ENCODE measurements at places on chromosomes 13 and 19.

DNA sequence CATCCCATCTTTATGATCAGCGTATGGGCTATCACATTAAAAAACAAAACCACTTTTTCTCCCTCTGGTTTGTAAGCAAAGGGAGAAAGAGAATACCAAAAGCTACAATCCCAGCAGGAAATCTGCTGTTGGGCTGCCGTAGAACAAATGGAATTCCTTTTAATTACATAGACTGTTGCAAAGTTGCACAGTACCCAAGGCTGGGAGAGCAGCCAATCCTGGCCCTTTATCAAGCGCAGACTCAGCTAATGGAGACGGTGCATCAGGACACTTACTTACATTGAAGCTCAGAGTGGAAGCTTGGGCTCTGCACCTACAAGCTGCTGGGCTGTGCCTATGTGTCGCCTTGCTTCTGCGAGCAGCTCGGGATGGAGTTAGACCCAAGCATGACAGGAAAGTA lies 15.2 kb downstream of the CCNA1 start:
- no peak for DNase-seq

- DNase-seq: no peak
Measured at GRCh38 chr13:106490569-106491321, 44.7 kb downstream of the EFNB2 start.

GRCh38 chr19:49442354-49442753 lies 1.0 kb upstream of the SLC17A7 start:
- DNase-seq: no peak

- DNase-seq: no peak
Measured at GRCh38 chr13:102658660-102659059, 36.2 kb downstream of the METTL21C start.

DNA sequence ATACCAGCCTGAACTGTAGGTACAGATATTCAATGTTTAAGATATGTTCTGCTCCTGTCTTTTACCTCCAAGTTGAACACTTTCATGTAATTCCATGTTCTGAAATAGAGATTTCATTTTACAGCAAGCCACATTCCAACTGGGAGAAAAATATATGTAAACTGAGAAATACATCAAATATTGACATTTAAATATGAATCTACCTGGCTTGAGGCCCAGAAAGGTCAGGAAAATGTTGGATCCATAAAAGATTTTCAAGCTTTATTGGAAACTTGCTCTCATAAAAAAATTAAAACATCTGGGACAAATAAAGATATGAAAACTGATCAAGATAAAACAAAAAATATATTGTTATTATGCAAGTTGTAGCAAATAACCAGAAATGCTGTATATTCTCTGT lies 1078.7 kb upstream of the ATXN8OS start:
- no peak for DNase-seq

DNA sequence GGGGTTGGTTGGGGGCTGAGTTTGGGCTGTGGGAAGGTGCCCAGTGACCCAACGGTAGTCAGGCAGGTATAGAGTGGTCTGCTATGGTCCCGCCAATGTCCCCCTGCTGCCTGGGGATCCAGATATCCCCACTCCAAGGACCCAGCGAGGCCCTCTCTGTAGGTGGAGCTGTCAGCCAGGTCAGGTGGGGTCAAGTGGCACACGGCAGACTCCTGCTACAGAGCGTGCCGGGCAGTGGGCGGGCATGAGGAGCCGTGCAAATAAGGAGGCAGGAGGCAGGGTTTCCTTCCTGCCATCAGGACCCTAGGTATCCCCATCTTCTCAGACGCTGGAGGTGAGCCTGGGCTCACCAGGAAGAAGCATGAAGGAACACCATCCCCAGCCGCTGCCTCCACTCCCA lies 14.9 kb downstream of the EVI5L start:
- DNase-seq: no peak

DNA sequence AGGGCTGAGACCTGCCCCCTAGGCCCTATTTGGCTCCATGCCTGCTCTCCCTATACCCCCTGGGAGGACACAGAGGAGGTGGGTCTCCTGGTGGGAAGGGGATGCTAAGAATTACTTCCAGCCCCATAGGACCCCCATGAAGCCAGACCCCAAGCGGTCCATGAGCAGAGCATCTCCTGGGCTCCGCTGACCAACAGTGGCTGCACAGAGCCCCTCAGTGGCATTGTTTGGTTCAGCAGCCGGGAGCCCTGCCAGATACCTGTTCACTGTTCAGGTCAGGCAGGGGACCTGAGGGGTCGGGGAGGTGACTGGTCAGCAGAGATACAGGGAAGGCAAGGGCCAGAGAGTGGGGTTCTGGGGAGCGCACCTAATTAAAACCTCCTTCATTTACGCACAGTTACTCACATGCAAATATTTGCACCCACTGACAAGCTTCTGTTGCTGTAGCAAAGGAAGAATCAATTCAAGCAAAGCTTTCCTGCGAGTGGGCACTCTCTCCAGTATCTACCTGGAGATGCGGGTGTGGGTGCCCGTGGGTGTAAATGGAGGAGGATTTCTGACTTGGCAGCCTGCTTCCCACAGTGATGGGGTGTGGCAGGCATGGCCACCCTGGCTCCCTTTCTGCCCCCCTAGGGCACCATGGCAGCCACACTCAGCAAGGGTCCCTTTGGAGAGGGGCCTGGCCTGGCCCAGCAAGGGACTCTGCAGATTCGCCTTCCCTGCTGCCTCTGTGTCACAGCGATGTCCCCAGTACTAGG lies 83.5 kb downstream of the CHST8 start:
- DNase-seq: no peak

GRCh38 chr19:12774588-12775555 lies at the start of gene HOOK2:
HOOK2 (minus strand) TSS chr19:12775552; CDS start chr19:12775449, 103 bp downstream.
- DNase-seq: no peak

- no peak for DNase-seq
Measured at GRCh38 chr19:2415281-2415972, 12.0 kb downstream of the TIMM13 start.

- DNase-seq: no peak
Measured at GRCh38 chr19:8097681-8098567, 45.4 kb downstream of the CCL25 start.

DNA sequence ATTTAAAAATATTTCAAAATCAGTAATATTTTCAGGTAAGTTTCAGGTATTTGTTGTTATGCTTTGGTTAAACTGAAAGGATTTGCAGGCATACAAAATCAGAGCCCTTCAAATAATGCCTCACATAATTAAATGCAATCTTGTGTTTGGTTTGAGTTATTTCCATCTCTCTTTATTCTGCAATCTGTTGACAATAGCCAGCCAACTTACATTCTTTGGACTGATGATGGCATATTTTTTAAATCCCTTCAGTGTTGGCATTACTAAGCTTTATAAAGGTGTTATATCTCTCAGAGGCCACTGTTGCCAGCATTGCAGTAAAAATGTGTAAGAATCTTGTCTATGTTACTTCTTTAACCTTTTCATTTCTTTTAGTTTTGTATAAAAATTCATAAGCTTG lies 257.2 kb upstream of the RFC3 start:
- no peak for DNase-seq

DNA sequence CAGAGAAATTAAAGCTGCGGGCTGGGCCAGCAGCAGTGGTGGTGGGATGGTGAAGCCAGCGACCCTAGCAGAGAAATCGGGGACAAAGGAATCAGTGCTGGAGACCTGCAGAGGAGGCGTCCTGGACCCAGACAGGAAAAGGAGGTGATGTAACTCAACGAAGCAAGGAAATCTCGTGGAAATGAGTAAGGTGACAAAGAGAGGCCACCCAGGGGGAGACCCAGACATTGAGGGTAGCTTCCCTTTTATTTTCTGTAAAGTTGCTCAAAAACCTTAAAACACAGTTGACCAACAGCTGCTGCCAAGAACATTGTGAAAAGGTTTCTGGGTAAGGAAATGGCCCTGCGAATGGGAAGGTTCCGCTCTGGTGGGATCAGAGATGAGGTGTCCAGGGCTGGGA lies 13.3 kb upstream of the RETN start:
- no peak for DNase-seq

- DNase-seq: no peak
Measured at GRCh38 chr13:41710771-41711170, 250.1 kb downstream of the VWA8 start.

GRCh38 chr19:8148410-8149260 lies 757 bp downstream of the FBN3 start:
- DNase-seq: no peak

GRCh38 chr13:73966331-73966730 lies 167.9 kb downstream of the KLF12 start:
- no peak for DNase-seq

DNA sequence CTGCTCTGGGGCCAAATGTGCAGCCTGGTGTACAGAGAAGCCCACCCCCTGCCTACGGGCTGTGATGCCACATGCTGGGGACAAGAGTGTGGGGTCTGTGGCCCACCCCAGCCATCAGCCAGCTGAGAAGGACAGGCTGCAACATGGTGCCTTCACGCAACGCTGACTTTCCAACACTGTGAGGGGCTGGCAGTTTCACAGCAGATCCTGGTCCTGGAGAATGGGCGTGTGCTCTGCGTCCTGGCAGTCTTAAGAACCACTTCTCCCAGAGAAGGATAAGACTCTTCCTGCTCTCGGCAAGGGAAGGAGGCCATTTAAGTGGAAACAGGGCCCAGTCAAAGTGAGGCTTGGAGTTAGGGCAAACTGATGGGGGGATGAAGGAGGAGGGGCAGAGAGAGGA lies 4.6 kb downstream of the LRRC4B start:
- DNase-seq: no peak

DNA sequence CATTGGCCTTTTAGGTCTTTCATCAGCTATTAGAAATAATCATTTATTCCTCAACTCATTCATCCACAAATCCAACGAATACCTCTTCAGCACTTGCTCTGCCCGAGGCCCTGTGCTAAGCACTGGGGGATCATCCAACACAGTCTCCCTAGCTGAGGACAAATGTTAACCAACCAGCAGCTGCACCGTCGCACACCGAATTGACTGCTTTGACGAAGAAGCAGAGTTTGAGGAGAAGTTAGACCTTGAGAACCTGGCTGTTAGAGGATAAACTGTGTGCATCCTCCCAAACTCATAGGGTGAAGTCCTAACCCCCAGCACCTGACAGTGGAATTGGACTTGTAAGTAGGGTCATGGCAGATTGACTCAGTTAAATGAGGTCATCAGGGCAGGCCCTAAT lies 170.9 kb downstream of the USP12 start:
- no peak for DNase-seq

DNA sequence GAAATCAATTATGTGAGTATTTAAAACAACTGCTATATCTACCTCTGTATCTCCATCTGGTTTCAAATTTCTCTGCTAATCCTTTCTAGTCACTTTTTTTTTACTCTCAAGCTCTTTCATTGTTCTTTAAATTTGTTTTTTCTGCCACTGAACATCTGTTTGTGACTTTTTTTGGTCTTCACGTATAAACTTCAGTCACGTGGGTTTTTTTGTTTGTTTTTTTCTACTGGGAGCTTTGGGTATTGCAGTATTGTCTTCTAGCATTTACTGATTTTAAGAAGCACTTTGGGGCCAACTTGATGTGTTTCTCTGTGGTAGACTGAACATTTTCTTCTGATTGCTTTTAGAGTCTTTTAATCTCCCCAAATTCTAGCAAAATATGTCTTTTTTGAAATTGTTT lies 262.6 kb upstream of the RXFP2 start:
- no peak for DNase-seq

GRCh38 chr19:35507561-35507960 lies 5.9 kb downstream of the DMKN start:
- DNase-seq: no peak

- DNase-seq: peak; percentile 52
Measured at GRCh38 chr13:51590971-51591627, 6.8 kb downstream of the WDFY2 start.

- no peak for DNase-seq
Measured at GRCh38 chr13:70893832-70894231, 785.6 kb upstream of the KLHL1 start.

DNA sequence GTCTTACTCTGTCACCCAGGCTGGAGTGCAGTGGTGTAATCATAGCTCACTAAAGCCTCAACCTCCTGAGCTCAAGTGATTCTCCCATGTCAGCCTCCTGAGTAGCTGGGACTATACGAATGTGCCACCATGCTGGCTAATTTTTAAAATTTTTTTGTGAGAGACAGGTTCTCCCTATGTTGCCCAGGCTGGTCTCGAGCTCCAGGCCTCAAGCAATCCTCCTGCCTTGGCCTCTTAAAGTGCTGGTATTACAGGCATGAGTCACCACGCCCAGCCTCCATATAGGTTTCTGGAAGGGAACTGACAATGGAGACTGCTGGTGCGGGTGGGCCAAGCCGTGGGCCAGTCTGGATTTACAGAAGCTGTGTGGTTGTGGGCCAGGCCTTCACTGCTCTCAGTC lies 189.2 kb downstream of the URI1 start:
- DNase-seq: no peak

DNA sequence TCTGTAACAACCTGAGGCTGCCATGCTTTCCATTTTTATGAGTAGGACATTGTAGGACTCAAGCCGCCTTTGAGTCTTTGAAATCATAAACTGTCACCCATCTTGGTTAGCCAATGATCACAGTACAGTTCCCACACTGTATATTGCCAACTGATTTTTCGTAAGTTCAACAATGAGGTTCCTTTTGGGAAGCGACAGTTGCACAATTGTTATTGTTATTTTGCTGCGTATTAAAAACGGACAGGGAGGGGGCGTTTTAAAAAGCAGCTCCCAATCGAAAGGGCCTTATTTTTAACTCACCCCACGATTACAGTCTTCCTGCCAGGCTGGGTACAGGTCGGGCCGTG lies 601 bp downstream of the SLC46A3 start:
- peak; percentile 32 for DNase-seq

- DNase-seq: no peak
Measured at GRCh38 chr13:67328895-67329294, 98.8 kb upstream of the PCDH9 start.

DNA sequence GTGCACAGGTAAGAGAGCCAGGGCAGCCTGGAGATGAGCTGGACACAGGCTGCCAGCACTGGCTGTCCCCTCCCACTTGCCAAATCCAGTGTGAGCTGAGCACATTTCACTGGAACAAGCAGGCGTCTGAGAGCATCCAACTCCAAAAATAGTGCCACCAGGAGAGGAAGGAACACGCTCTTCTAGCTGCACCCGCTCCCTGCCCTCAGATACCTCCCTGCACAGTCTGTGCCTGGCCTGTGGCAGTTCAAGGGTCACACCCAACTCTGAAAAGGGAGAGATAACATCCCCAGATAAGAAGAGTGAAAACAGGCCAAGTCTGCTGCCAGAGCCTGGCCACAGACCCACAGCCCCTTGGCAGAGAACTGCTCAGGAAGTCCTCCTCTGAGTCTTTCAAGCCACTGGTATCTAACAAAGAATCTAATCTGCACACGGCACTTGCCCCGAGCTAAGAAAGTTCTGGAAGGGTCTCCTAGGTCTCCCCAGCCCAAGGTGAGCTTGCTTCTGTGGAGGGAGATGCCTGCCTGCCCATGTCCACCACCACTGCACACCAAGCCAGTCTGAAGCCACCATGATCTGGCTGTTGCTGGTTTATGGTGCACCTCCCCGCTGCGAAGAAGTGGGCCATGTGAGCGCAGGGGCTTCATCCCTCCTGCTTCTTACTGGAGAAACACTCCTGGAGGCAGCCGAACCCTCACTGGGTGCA lies 14.7 kb downstream of the ELL start:
- DNase-seq: no peak

- no peak for DNase-seq
Measured at GRCh38 chr13:99322297-99323103, 15.3 kb upstream of the GPR183 start.

- no peak for DNase-seq
Measured at GRCh38 chr13:18993884-18994660, 187.6 kb downstream of the TUBA3C start.

GRCh38 chr13:112838038-112838841 lies 130.8 kb upstream of the MCF2L start:
- no peak for DNase-seq

- no peak for DNase-seq
Measured at GRCh38 chr19:35123573-35123972, 8.0 kb downstream of the FXYD3 start.

- no peak for DNase-seq
Measured at GRCh38 chr13:94433055-94433961, 46.2 kb downstream of the DCT start.

Measured in dermis microvascular lymphatic vessel endothelial cell (primary cell).